ENCODE measurements at places on chromosomes 2 and 18.

- DNase-seq, result no peak
These were observed 131.6 kb upstream of the IL1R2 start for GRCh38 chr2:101860157-101860556.

DNA sequence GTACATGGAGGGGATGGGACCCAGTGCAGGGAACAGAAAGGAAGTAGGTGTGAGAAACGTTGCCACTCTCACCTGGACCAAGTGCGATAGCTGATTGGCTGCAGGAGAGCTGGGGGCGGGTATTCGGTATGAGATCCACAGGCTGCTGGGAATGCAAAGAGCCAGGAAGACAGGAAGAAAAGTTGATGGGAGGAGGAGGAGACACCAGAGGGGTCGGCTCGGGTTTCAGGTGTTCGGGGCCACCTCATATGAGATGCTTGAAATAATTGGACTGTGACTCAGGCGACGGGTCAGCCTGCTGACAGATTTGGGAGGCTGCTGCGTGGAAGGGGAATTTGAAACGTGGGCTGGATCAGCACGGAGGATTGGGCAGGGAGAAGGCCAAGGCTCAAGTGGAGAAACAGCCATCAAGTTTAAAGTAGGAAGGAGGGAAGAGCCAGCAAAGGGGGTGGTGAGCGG lies 65.1 kb downstream of the MRPS9 start:
- no peak for DNase-seq

DNA sequence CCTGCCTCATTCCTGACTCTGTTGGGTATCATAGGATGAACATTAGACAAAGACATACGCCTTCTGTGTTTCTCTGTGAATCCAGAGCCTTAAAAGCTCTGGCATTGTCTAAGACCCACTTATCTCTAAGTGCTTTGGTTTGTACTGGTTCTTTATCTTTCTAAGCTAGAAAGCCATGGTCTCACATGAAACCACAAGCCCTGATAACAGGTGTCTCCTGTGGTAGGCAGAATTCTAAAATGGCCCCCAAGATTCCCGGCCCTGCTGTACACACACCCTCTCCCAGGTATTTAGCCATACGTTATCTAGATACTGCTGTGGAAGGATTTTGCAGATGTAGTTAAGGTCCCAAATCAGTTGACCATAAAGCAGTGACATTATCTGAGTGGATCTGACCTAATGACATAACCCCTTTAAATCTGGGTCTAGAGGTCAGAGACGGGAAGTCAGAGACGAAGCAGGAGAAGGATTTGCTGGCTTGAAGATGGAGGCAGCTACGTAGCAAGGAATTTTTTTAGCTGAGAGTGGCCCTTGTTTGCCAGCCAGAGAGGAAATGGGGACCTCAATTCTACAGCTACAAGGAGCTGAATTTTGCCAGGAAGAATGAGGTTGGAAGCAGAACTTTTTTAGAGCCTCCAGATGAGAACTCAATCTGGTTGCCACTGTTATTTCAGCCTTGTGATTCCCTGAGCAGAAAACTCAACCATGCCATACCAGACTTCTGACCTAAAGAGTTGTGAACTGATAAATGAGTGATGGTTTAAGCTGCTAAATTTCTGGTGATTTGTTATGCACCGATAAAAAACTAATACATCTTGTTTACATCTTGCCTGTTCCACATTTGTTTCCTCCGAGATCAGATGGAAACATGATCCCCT lies 186.7 kb downstream of the CAMKMT start:
- no peak for DNase-seq

DNA sequence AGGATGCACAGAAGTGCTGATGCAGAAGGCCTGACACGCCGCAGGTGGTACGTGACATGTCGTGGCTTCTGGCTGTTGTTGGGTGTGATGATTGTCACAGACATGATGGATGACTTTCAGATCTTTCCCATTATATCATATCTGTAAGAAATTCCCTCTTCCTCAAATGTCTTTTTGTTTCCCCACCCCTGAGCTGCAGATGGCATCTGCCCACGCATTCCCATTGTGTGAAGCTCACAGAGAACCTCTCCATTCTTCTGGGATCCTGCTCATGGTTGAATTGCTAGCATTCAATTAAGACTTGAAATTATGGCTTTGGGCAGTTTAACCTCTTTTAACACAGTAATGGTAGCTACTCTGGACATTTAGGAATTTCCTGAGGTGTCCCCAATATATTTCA lies 28.3 kb upstream of the EPHA4 start:
- no peak for DNase-seq

- DNase-seq, result no peak
These were observed 150.4 kb downstream of the HDAC4 start for GRCh38 chr2:239250216-239251081.

- DNase-seq, result no peak
These were observed 89.6 kb downstream of the INSIG2 start for GRCh38 chr2:118177884-118178283.

DNA sequence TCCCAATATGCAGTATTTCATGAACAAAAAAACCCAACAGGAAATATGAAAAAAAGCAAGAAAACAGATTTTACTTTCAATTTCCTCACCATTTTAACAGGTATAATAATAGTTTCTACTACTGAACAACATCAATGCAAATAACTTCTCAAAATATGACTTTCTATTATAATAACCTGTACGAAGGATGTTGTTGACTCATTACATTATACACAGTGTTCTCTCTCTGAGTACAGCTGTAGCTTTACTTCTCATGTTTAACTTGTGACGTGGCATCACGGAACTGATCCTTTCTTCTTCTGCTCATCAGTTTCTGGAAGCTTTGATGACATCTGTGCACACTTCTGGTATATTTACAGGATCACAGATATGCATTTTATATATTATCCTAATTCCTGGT lies 40.0 kb downstream of the FAM228A start:
- no peak for DNase-seq

DNA sequence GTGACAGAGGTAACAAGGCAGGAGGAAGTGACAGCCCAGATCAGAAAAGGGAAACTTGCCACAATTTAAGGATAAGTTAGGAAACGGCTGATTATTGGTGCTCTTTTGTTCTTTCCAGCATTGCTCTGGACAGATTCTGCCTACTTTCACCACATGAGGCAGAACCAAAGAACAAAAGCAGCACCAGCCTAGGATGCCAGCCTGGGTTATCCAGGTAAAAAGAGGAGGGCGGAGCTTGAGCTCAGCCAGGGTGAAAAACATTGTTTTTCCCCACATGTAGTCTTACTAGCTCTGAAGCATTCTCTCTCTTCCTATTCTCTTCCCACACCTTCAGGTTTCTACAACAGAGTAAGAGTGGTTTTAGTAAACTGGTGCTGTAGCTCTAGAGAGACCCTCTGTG lies 300.5 kb downstream of the TMX3 start:
- DNase-seq, result no peak

GRCh38 chr2:71675296-71675695 lies 221.9 kb downstream of the DYSF start:
- no peak for DNase-seq

- no peak for DNase-seq
These were observed 56.4 kb downstream of the LRRTM1 start for GRCh38 chr2:80248146-80248545.

DNA sequence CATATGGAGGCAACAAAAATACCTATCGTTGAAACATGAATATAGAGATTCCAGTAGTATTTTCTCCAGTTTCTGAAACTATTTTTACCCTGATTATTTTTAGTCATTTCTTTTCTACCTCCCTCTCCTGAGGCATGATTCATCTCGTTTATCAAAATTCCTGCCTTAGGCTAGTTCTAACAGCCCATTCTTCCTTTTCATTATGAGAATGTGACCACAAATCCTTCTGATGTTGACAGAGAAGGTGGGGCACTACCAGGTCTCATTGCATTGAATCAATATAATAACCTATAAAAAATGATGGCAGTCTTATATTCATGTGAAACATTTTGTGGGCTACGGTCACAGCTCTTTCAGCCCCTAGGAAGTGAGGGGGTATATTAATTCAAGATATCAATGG lies 406.5 kb upstream of the UBE2E3 start:
- DNase-seq, result no peak

GRCh38 chr2:44741507-44741906 lies 200.0 kb upstream of the SIX3 start:
- no peak for DNase-seq

DNA sequence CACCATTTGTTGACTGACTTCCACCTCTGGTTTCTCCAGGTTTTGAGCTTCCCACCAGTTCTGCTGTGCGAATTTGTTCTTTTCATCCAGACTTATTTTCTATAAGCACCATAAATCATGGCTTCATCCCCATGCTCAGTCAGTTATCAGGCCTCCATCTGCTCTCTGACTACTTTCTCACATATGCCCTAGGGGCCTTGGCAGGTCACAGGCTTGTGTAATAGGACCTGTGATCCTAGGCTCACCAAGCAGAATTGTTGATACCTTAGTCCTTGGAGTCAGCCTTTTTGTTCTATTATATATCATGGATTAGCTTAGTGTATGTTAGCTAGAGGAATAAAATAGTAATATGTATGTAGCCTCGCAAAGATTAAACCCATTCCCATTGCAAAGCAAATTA lies 284.2 kb upstream of the TANK start:
- no peak for DNase-seq

DNA sequence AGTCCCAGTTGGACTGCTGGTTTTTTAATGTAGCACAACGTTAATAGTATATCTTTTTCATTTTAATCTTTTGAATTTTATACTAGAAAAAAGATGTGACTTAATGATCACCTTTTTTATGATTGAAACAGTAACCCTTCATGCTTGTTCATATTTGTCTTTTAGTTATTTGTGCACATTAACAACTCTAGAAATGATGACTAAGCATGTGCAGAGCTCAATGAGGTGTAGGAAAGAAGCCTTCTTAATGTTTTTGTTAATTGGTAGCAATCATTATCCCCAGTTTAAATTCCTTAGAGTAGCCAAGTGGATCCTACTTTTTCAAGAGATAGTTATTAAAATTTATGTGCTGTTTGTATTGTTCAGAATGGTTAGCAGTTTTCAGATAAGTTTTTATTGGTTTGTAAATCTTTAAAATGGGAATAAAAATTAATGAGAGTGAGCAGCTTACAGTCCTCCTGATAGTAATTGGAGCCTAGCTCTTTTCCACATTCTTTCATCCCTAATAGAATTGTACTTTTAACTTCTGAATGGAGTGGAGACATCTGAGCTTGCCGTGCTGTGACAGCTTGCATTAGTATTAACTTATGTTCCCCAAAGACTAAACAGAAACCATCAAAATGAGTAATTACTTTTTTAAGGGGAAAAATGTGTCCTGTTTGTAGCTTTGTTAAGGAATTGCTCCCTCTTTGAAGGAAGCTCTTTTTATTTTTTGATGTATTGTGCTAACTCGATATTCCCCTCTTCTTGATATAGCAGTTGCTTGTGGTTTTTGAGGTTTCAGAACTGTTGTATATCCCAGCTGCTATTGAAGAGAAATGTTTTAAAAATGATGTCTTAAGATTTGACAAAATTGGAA lies 17.3 kb downstream of the PIK3C3 start:
- no peak for DNase-seq

DNA sequence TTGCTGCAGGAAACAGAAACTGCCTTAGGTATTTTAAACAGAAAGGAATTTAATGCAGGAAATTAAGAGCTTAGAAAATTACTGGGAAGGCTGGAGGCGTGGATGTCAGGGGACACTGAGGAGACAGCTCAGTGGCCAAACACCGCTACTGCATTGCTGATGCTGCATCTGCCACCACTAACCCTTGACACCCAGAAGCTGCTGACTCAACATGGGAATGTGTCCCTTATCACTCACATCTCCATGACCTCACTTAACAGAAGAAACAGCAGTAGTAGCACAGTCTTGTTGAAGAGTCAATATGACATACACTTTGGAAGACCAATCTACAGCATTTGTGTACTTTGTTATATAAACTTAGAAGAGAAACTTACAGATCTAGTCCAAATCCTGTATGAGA lies 906.1 kb downstream of the SLC4A3 start:
- no peak for DNase-seq

GRCh38 chr2:74836675-74837401 lies 2.9 kb downstream of the HK2 start:
- no peak for DNase-seq

- DNase-seq, result no peak
These were observed 303.7 kb downstream of the PTGR3 start for GRCh38 chr18:74905247-74905646.

DNA sequence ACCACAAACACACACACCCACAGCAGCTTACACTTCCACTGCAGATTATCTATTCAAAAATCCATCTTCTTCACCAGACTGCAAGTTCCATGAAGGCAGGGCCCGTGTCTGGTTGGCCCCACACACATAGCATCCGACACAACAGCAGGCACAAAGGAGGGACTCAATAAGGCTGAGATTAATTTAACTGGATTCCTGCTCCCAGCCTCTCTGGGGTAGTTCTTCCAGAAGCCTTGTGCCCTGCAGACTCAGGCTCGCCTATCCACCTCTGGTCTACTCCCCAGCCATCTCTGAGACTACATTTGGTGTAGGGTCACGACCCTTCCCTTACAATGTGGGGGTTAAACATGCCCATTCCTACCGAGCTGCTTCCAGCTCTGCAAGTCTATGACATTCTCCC lies 57.7 kb downstream of the TRABD2A start:
- no peak for DNase-seq

- DNase-seq, result no peak
These were observed 105.1 kb downstream of the SLC8A1 start for GRCh38 chr2:40346535-40347354.

GRCh38 chr2:1825046-1825445 lies 80.7 kb upstream of the PXDN start:
- DNase-seq, result no peak

GRCh38 chr18:75075429-75075841 lies 133.5 kb downstream of the PTGR3 start:
- no peak for DNase-seq

- DNase-seq, result no peak
These were observed 8.7 kb downstream of the OTOF start for GRCh38 chr2:26469092-26469710.
